ENCODE measurements at places on chromosomes 13 and 19. TPM values are rescaled to one million over a fixed set of nuclear protein-coding genes. Genes with fewer than 3 reads are reported as not detected.

SMIM17 gene
- 0.25 TPM for total RNA-seq

CTXN1 gene
- total RNA-seq: not detected

DPF1 gene
- total RNA-seq: 0.20 TPM

KIRREL2 gene
- total RNA-seq: 0.19 TPM

ATP4B gene
- not detected for total RNA-seq

TSPAN16 gene
- total RNA-seq: not detected

SIAH3 gene
- total RNA-seq: 0.08 TPM

ZNF460 gene
- total RNA-seq: 41.3 TPM

FLT1 gene
- total RNA-seq: 0.32 TPM

ZNF14 gene
- 8.9 TPM for total RNA-seq

DNAJC3 gene
- 21.6 TPM for total RNA-seq

DNA sequence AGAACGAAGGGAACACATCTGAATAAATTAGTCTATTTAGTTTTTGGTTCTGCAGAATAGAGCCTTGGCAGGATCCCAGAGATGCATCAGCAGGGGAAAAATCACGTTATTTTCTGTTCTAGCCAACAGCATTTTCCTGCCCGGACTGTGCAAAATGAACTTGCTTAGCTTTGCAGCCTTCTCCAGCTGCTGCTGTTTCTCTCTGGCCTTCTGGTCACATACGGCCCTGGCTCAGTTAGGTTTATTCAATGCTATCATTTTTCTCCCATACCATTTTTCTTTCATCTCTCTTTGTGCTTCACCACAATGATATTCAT, 110.4 kb upstream of the KL start:
- H3K4me1 ChIP-seq: peaks cover 44% of the 10 kb centered on the region
- no peak overlapping the region for H3K4me3 ChIP-seq
- H3K27me3 ChIP-seq: peaks cover 4% of the 10 kb centered on the region
- peaks cover 3% of the 10 kb centered on the region for H3K36me3 ChIP-seq

DNA sequence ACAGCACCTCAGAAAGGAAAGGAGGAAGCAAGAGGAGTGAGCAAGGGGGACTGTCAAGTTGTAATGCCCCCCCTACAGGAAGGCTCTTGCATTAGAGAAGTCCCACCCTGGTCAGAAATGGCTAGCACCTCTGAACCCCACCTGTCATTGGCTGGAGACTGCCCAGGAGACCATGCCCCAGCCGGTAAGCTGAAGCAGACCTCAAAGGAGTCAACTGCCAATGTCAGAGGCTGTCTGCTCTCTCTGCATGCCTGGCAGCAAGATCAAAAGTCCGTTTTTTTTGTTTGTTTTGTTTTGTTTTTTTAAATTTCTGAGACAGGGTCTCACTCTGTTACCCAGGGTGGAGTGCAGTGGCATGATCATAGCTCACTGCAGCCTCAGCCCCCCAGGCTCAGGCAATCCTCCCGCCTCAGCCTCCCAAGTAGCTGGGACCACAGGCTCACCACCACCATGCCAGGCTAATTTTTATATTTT, 8.1 kb upstream of the BCL3 start:
- H3K27ac ChIP-seq: no peak overlapping the region
- no peak overlapping the region for H3K4me3 ChIP-seq
- DNase-seq: no peak
- H3K4me1 ChIP-seq: peaks cover 3% of the 10 kb centered on the region
- H3K36me3 ChIP-seq: no peaks in the 10 kb centered on the region

- H3K4me3 ChIP-seq: no peak overlapping the region
- H3K27ac ChIP-seq: no peak overlapping the region
- no peaks in the 10 kb centered on the region for H3K36me3 ChIP-seq
- DNase-seq: no peak
- no peaks in the 10 kb centered on the region for H3K4me1 ChIP-seq
These were observed 1063.8 kb downstream of the EFNB2 start for GRCh38 chr13:105471673-105472072.

- no peak for DNase-seq
- H3K36me3 ChIP-seq: peaks cover 1% of the 10 kb centered on the region
- no peaks in the 10 kb centered on the region for H3K4me1 ChIP-seq
- H3K4me3 ChIP-seq: no peak overlapping the region
- H3K27ac ChIP-seq: no peak overlapping the region
- H3K27me3 ChIP-seq: no peaks in the 10 kb centered on the region
These were observed 71.3 kb downstream of the DPF1 start for GRCh38 chr19:38152461-38153379.

DNA sequence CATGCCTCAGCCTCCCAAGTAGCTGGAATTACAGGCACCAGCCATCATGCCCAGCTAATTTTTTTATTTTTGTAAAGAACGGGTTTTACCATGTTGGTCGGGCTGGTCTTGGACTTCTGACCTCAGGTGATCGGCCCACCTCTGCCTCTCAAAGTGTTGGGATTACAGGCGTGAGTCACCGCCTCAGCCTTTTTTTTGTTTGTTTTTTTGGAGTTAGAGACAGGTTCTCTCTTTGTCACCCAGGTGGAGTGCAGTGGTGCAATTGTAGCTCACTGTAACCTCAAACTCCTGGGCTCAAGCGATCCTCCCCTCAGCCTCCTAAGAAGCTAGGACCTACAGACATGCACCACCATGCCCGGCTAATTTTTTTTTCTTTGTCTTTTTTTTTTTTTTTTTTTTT, 15.6 kb upstream of the NOTCH3 start:
- no peak for DNase-seq
- no peaks in the 10 kb centered on the region for H3K36me3 ChIP-seq
- H3K27ac ChIP-seq: no peak overlapping the region
- no peaks in the 10 kb centered on the region for H3K4me1 ChIP-seq
- no peaks in the 10 kb centered on the region for H3K27me3 ChIP-seq

DNA sequence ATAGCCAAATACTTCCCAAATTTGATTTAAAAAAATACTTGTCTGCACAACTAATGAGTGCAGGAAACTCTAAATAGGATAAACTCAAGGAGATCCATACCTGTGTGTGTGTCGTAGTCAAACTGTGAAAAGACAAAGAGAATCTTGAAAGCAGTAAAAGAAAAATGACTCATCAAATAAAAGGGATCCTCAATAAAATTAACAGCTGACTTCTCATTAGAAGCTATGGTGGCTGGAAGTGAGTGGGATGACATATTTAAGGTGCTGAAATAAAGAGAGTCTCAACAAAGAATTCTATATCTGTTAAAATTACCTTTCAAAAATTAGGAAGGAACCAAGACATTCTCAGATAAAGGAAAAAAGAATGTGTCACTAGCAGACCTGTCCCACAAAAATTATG, 13.7 kb downstream of the RNASEH2B start:
- H3K36me3 ChIP-seq: peaks cover 71% of the 10 kb centered on the region
- peaks cover 18% of the 10 kb centered on the region for H3K4me1 ChIP-seq
- no peak overlapping the region for H3K4me3 ChIP-seq
- no peak overlapping the region for H3K27ac ChIP-seq

DNA sequence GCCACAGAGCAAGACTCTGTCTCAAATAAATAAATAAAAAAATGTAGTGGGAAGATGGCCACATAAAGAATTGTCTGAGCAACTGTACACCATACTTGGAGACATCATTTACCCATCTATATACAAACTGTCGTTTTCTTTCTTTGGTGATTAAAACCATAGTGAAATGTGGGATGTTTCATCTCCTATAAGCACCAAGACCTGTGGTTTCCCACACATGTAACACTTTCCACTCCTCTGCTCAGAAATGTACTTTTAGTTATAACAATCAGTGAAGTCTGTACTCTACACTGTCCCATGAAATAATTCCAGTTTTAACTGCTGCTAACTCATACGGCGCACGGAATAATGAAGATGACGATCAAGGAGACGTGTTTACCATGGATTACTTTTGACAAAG, 18.3 kb downstream of the PDCD5 start:
- H3K4me3 ChIP-seq: no peak overlapping the region
- peaks cover 39% of the 10 kb centered on the region for H3K36me3 ChIP-seq
- H3K27ac ChIP-seq: no peak overlapping the region
- no peaks in the 10 kb centered on the region for H3K27me3 ChIP-seq
- DNase-seq: no peak

DNA sequence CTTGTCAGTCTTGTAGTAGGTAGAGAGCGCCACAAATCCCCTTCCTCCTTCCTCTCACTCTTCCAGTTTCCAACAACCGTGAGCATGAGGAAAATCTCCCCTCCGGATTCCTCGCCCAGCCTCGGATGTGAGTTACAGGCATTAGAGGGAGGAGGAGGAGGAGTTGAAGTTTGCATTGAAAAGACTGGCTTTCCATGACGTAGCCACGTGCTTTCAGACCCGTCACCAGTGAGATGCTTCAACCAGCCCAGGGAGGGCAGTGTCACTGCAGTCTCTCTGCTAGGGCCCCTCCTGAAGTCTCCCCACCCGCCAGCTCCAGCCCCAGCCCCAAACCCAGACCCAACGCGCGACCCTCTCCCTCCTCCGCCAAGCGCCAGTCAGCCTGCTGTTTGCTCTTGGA, 442 bp upstream of the FGF14 start:
- peaks cover 28% of the 10 kb centered on the region for H3K4me1 ChIP-seq
- H3K27me3 ChIP-seq: peaks cover 62% of the 10 kb centered on the region
- no peaks in the 10 kb centered on the region for H3K36me3 ChIP-seq
- H3K4me3 ChIP-seq: no peak overlapping the region
- no peak overlapping the region for H3K27ac ChIP-seq

- H3K4me3 ChIP-seq: no peak overlapping the region
- no peaks in the 10 kb centered on the region for H3K4me1 ChIP-seq
- no peaks in the 10 kb centered on the region for H3K36me3 ChIP-seq
- no peak for DNase-seq
- H3K27me3 ChIP-seq: no peaks in the 10 kb centered on the region
These were observed 359.2 kb upstream of the OBI1 start for GRCh38 chr13:79018166-79018565.

DNA sequence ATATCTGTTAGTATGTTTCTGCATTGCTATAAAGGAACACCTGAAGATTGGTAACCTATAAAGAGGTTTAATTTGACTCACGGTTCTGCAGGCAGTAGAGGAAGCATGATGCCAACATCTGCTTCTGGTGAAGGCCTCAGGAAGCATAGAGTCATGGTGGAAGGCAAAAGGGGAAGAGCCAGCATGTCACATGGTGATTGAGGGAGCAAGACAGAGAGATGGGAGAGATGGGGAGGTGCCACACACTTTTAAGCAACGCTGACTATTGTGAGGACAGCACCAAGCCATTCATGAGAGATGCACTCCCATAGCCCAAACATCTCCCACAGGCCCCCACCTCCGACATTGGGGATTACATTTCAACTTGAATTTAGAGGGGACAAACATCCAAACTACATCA, 32.8 kb downstream of the COG6 start:
- peaks cover 23% of the 10 kb centered on the region for H3K4me1 ChIP-seq
- no peaks in the 10 kb centered on the region for H3K27me3 ChIP-seq
- H3K36me3 ChIP-seq: peaks cover 13% of the 10 kb centered on the region
- H3K27ac ChIP-seq: peak overlapping the region; percentile 65
- H3K4me3 ChIP-seq: no peak overlapping the region

GRCh38 chr13:22812793-22813192, 368.0 kb upstream of the SGCG start:
- no peak for DNase-seq
- no peak overlapping the region for H3K4me3 ChIP-seq
- no peak overlapping the region for H3K27ac ChIP-seq
- peaks cover 2% of the 10 kb centered on the region for H3K27me3 ChIP-seq
- H3K4me1 ChIP-seq: no peaks in the 10 kb centered on the region

- no peaks in the 10 kb centered on the region for H3K27me3 ChIP-seq
- peaks cover 24% of the 10 kb centered on the region for H3K36me3 ChIP-seq
- no peak for DNase-seq
- no peak overlapping the region for H3K27ac ChIP-seq
- peaks cover 11% of the 10 kb centered on the region for H3K4me1 ChIP-seq
These were observed 4.7 kb upstream of the SLC5A5 start for GRCh38 chr19:17866964-17867486.

DNA sequence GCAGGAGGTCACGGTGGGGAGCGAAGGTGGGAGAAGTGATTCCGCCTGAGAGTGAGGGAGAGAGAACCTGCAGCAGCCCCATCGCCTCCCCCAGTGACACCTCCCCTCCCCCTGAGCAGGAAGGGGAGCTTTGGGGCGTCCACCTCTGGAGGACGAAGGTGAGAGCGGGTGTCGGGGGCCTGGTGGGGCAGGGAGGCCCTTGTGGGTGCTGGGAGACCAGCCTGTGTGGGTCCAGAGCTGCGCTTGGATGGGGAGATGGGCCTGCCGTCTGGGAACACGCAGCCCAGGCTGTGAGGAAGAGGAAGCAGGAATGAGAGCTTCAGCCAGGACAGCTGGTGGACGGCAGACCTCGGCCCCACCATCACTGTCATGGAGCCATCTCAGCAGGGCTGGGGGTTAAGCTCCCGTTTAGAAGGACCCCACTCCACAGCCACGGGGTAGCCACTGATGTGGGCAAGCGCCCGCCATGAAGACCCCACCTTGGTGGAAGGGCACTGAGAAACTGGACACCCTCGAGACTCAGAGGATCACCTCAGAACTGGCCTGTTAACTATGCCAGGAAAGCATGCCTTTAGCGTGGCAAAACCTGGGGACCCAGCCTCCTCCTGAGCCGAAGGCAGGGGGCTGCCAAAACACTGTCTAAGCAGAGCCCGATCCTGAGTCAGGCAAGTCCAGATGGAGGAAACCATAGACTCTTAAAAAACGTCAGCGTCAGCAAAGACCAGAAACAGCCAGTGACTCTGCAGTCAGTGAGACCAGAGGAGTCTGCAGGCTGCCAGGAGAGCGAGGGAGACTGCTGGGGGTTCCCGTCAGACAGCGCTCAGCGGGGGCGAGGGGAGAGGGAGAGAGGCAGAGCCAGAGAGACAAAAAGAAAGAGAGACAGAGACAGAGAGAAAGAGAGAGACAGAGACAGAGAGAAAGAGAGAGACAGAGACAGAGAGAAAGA, 6.4 kb upstream of the PROZ start:
- peak overlapping the region; percentile 61 for H3K4me3 ChIP-seq
- H3K4me1 ChIP-seq: peaks cover 22% of the 10 kb centered on the region
- H3K27ac ChIP-seq: peak overlapping the region; percentile 71
- H3K27me3 ChIP-seq: peaks cover 17% of the 10 kb centered on the region
- H3K36me3 ChIP-seq: peaks cover 12% of the 10 kb centered on the region

GRCh38 chr19:5001615-5002014, 32.7 kb downstream of the KDM4B start:
- no peaks in the 10 kb centered on the region for H3K27me3 ChIP-seq
- H3K4me1 ChIP-seq: peaks cover 3% of the 10 kb centered on the region
- H3K36me3 ChIP-seq: peaks cover 3% of the 10 kb centered on the region
- no peak overlapping the region for H3K27ac ChIP-seq
- peak; percentile 38 for DNase-seq

Data from activated CD4-positive, alpha-beta T cell treated with anti-CD3 and anti-CD28 coated beads, Interleukin-2, amount 10 ng/mL, durations not matched to agents 7 days and 5 days (primary cell).